Activated CD4-positive, alpha-beta T cell treated with anti-CD3 and anti-CD28 coated beads, Interleukin-2, amount 10 ng/mL, durations not matched to agents 7 days and 5 days (primary cell): ENCODE measurements at places on chromosomes 5 and 9. TPM values are rescaled to one million over a fixed set of nuclear protein-coding genes. Genes with fewer than 3 reads are reported as not detected.

Gene SEMA6A
- not detected for total RNA-seq

DNA sequence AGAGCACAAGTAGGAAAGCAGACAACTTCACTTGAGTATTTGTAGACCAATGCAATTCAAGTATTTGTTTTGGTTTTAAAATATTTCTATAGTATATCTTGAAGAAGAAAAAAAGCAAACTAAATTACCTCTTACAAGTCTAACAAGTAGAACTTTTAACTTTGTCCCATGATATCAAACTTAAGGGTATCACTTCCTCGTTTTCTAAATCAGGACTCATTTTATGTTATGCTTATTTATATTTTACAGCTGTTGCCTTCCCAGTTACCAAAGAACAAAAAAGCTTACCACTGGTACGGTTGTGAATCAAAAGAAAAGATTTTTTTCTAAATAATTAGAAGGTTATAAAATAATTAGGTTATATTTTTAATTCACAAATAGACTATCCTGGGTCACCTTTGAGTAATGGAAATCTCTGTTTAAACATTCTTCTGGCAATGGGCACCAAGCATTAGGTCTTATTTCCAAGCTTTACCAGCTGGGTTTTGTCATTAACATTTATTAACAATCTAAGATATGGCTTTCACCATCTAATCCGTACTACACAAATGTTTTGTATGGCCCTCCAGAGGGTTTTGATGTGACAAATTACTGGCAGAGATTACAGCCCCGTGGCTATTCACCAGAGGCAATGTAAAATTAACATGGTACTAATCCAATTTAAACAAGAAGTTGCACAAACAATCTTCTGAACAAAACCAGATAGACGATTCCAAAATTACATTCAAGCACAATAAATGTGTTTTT is 63.6 kb downstream of the CEP120 start:
- DNase-seq = no peak

DNA sequence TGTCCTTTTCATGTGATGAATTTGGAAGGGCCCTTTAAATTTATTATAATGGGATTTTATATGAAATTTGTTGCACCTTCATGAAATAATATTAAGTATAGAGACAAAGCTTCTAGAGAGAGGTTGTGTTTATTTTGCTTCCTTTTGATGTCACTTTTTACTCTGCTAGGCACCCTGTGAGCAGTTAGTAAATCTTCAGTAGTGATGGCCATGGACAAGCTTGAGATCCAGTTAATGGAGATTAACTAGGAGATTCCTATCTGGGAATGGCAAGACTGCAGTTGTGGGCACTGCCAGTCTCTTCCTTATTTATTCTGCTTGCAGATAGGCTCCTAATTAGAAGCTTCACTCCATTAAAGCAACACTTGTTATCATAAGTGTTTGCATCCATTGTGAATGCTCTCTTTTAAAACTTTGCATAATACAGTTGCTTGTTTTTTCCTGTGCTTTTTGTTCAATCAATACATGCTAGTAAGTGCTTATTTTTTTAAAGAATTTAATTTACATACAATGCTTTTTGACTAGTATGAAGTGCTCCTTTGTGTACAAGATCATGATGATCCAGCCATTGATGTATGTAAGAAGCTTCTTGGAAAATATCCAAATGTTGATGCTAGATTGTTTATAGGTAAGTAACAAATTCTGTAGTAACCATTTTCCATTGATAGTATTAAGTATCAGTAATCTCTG is 25.9 kb downstream of the UGCG start:
- no peak for DNase-seq

- no peak for DNase-seq
Measured at GRCh38 chr9:116941266-116941665, 254.2 kb downstream of the TRIM32 start.

DNA sequence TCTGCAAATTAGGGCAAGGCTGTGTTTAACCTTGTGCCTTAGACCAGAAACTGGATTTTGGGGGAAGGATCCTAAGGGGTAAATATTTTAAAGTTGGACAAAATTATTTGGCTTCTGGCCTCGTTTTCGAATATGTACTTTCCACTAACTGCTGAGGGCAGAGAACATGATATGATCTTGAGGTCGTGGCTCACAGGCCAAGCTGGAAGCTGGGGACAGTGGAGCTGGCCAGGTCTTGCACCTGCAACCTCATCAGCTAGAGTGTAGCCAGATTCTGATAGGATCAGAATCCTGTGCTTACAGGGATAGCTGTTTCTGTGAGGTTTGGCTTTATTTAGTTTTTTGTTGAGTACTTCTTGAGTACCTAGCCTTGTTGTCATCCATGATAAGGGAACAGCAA is 24.9 kb downstream of the MAN2A1 start:
- DNase-seq = no peak

- DNase-seq = no peak
Measured at GRCh38 chr9:87527211-87527916, 29.7 kb downstream of the DAPK1 start.

DNA sequence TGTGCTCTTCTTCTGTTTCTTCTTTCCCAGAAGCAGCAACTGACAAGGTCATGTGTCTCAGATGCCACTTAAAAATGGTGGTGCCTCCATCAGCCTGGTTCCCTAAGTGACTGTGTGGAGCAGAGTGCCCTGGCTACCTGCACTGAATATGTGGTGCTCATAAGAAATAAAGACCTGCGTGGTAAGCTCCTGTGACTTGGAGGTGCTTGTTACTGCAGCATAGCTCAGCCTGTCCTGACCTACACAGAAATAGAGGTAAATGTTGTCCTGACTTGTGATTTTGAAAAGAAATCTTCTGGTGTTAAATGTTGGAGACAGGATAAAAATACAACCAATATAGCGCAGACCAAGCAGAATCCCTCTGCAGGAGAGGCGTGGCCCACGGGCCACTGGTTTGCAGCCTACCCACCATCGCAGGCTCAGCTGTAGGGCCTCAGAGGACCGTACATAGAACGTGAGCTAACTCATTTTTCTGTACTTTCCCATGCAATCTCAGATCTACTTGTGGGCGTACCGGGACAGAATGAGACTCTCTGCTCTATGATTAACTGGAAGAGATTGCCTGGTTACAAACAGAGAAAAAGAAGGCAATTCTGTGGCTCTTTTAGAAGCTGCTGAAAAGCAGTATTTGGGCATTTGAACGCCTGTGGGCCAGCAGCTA is 79.4 kb upstream of the UNC5A start:
- DNase-seq = no peak

- DNase-seq = no peak
Measured at GRCh38 chr9:121584421-121584820, 67.0 kb upstream of the DAB2IP start.

DNA sequence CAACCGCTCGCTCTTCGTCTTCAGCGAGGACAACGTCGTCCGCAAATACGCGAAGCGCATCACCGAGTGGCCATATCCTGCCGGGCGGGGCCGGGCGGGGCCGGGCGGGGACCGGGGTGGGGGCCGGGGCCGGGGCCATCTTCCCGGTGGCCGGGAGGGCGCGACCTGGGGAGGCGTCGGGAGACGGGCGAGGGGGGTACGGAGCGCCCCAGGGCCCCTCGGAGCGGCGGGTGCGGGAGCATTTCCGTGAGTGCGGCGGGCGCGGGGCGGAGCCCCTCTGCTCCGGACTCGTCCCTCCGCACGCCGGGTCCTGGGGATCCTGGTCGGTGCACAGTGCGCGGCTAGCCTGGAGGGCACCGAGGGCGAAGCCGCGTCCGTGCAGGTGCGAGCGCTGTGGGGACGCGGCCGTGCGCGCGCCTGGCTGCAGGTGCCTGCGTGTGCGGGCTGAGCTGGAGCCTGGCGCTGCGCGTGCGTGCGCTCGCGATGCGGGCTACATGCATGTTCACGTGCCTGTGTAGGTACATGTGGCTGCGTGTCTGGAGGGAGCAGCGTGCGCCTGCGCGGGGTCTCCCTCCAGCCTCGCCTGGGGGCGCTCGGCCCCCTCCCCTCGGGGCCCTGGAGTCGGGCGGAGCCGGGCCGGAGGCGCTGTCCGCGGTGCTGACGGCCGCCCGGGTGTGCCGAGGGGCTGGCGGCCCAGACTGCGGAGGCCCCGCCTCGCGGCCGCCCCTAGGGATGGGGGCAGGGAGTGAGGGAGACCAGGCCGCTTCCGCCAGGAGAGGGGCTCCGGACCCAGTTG is 762 bp downstream of the CACNA1B start:
- DNase-seq = peak; percentile 31

GRCh38 chr5:142592365-142592764 is 93.5 kb downstream of the FGF1 start:
- no peak for DNase-seq

GRCh38 chr5:58410441-58410840 is 49.4 kb downstream of the PLK2 start:
- DNase-seq = no peak

- DNase-seq = peak; percentile 75
Measured at GRCh38 chr5:126339215-126339805, 83.9 kb upstream of the GRAMD2B start.

GRCh38 chr5:133294380-133294779 is 242.6 kb downstream of the HSPA4 start:
- no peak for DNase-seq

GRCh38 chr5:116559239-116559638 is 15.4 kb downstream of the SEMA6A start:
- no peak for DNase-seq

GRCh38 chr9:78821126-78821822 is 524.3 kb downstream of the PSAT1 start:
- peak; percentile 10 for DNase-seq
